Stimulated activated CD4-positive, alpha-beta T cell treated with anti-CD3 and anti-CD28 coated beads, TNF-alpha, amount 100 ng/mL, for 4 hours (primary cell): ENCODE measurements at places on chromosomes 6 and 20.

- no peak for DNase-seq
These were observed 35.5 kb upstream of the NXT1 start for GRCh38 chr20:23315099-23315498.

GRCh38 chr6:110337486-110337885, 20.7 kb downstream of the METTL24 start:
- no peak for DNase-seq

- DNase-seq, result no peak
These were observed 1.7 kb downstream of the ADRM1 start for GRCh38 chr20:62304331-62305148.

DNA sequence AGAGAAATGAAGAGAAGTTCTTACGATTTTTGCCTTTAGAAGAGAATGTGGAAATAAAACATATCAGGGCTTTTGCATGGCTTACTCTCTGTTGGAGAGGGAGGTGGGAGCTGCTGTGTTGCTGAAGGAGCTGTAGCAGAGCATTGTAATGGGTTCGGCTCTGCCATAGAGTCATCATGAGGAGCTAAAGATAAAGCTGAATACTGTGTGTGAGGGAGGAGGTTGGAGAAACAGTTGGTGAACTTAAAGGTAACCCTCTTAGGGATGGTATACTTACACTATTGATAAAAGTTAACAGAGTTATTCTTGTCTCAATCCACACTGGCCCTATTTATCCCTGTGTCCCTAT, 34.8 kb downstream of the CTNNBL1 start:
- no peak for DNase-seq

DNA sequence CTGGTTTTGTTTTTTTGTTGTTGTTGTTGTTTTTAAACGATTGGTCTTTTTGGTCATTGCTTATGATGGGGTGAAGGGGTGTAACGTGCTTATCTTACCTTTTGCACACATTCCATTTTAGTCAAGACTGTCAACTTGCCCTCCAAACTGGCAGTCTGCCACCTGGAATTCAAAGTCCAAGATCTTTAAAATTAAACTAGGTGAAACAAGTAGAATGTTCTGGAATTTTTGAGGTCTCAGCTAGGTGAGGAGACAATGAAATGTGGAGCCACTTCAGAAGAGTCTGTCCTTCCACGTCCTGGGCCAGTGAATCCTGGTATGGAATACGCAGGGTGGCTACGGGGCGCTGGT, 344.6 kb downstream of the ZFAND3 start:
- no peak for DNase-seq

DNA sequence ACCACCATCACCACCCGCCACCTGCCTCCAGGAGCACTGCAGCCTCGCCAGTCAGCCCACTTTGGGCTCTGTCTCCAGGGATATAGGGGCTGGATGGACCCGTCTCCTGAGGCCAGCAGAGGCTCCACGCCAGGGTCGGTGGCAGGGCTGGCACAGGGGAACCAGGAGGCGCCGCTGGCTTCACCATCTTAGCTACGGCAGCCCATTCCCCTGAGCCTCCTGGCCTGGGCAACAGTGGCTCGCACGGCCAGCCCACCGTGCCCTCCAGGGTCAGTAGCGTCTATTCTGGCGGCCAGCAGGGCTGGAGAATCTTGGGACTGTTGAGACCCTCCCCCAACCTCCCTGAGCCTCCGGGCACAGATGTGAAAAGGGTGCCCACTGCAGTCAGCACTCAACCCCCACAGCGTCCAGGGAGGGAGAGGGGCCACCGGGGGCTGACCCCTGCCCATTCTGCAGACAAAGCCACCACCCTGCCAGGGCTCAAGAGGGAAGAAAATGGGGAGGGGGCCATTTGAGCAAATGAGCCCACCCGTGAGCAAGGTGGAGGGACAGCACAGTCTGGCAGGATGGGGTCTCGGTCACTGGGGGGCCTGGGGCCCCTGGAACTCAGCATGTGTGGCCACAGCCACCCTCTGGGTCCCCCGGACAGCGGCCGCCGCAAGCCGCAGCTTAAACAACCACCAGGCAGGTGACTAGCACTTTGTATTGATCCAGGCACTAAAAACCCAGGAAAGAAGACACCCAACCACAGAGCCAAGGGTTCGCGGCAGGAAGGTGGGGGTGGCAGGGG, 28.7 kb downstream of the KCNQ2 start:
- DNase-seq, result no peak

GRCh38 chr20:53187392-53188068, 215.4 kb downstream of the TSHZ2 start:
- no peak for DNase-seq

DNA sequence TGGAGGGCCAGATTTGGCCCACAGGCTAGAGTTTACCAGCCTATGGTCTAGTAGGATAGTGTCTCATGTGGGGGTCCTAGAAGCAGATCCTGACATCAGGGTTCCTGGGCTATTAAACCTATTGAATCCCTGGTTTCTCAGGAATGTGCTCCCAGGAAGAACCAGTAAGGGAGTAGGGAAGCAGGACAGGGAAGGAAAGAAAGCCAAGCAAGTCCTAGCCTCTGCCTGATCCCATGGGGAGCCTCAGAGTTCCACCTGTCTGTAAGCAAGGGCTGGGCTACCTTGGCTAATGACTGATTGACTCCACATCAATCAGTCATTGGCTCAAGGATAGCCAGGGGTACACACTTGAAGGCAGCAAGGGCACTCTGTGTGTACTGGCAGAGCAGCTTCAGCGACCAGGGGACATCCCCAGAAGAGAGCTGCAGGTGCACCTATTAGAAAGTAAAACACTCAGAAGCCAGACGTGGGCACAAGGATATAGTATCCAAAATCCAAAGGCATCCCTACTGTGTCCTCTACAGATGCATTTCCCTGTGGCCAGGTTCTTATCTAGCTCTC, 309.5 kb downstream of the TSHZ2 start:
- DNase-seq, result no peak

- DNase-seq, result no peak
These were observed 25.4 kb downstream of the ANKEF1 start for GRCh38 chr20:10060226-10060625.

DNA sequence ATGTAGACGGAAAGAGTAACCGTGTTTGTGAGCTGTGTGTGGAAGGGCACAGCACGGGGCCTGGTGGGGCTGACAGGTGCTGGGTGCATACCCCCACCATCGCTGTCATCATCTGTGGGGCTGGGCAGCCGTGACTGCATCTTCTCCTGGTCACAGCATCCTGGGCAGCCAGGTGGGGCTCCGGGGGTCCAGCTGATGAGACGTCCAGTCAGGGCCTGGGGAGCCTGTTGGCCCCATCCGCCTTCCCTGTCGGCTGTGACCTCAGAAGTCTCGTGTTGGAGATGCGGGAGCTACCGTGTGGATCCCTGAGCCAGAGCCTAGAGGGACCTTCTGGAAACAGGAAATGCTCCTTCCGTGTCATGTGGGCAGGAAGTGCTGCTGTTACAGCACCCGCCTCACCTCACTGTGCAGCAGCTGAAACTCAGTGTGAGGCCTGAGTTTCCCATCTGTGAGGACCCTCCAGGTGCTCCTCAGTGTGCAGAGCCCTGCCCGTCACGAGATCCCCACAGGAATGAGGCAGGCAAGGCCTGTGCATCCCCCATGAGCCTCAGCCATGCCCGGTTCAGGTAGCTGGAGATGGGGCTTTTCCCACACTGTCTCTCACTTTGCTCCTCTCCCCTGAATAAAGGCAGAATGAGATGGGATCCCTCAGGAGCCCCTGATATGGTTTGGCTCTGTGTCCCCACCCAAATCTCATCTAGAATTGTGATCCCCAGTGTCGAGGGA, 108.7 kb downstream of the ERMARD start:
- no peak for DNase-seq

DNA sequence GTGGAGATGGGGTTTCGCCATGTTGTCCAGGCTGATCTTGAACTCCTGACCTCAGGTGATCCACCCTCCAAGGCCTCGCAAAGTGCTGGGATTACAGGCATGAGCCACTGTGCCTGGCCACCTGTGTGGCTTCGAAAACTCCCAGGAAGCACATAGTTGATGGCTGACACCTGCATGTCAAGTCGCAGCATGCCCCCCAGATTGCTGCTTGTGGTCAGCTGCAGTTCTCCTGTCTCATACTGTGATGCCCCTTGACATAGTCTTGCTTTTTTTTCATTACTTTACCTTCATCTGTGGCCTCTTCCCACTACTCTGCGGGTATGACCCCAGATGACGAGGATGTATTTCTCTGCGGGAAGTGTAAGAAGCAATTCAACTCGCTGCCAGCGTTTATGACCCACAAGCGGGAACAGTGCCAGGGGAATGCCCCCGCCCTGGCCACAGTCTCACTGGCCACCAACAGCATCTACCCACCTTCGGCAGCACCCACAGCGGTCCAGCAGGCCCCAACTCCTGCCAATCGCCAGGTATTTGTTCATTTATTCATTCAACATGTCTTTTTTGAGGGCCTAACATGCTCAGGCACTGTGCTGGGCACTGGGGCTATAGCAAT, 13.1 kb downstream of the ZNF341 start:
- no peak for DNase-seq

DNA sequence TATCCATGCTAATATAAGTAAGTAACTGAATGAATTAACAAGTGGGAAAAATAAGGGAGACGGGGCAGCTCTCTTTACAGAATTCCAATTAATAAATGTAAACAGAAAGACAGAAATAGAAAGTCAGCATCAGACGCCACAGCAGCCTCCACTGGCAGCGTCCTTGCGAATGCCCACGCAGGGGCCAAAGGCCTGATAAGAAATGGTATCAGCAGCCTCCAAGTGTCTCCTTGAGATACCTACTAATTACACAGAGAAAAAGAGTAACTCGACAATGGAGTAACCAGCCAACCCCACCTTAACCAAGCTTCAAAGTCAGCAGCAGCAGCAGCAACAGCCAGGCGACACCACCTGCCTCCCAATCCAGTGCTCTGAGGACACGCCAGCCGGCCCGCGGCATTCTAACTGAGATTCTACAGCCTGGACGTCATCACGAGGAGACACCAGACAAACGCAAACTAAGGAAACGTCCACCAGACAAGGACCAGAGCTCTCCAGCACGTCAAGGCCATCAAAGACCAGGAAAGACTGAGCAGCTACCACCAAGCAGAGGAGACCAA, 78.8 kb downstream of the TAF4 start:
- no peak for DNase-seq

DNA sequence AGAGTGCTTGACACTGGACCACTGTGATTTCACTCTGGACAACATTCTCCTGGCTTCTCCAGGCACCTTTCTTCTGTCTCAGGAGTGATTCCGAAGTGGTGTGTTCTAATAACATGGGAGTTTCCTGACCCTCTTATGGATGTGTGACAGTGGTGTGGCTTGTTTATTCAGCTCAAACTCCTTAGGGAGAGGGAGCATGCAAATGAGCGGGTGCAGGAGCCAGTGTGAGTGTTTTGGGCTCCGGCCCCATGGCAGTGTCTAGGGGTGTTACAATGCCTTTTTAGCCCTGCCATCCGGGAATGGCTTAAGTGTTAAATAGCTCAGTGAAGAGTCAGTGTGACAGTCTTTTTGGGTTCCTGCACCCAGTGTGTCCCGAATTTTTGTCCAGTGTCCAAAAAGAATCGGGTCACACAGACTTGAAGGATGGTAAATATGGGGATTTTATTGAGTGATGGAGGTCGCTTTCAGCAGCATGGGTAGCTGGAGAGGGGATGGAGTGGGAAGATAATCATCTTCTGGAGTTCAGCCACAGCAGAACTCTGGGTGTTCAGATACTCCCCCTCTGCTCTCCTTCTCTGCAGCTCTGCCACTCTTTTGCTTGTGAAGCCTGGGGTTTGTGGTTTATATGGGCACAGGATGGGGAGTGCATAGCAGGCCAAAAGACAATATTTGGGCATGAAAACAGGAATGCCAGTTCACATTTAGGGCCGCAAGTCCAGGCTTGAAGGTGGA, 928.9 kb upstream of the CITED2 start:
- DNase-seq, result no peak

GRCh38 chr6:28695715-28696114, 170.0 kb downstream of the GPX5 start:
- no peak for DNase-seq

GRCh38 chr20:19491241-19491640, 266.8 kb upstream of the RIN2 start:
- DNase-seq, result no peak

DNA sequence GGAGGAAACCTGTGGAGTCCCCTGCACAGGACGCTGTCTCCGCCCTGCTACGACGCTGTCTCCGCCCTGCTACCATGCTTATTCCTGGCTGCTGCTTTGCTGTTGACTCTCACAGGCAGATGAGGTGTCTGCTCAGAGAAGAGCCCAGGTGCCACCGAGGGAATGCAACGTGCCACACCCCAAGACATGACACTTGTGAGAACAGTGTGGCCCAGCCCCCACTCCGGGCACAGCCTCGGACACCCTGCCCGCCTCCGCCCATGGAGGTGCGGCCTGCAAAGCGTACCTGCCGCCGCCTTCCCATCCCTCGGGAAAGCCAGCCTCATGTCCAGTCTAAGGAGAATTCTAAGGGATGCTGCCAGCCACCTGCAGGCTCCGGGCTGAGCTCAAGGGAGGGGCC, 15.6 kb upstream of the MRGBP start:
- DNase-seq, result no peak

- DNase-seq, result no peak
These were observed 1.4 kb upstream of the HIVEP1 start for GRCh38 chr6:12010635-12011275.

DNA sequence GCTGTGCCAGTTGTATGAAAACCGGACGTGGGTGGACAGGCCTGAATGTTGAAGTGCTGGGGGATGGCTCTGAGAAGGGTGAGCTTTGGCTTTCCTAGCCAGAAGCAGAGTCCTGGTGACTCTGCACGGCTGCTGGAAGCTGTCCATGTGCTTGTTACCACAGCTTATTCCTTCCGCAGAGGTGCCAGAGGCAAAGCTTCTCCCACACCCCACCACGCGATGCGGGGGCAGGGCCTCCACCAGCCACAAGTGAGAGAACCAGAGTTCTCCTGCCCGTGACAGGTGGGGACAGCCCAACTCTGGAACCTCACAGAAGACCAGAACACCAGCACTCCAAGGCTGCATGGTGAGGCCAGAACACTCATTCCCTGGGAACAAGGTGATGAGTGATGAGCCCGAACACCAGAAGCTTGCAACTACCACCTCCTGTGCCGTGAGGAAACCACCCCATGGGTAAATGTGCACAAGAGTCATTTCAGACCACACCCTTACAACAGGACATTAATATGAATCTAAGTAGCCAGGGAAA, 36.7 kb downstream of the JAG1 start:
- no peak for DNase-seq

DNA sequence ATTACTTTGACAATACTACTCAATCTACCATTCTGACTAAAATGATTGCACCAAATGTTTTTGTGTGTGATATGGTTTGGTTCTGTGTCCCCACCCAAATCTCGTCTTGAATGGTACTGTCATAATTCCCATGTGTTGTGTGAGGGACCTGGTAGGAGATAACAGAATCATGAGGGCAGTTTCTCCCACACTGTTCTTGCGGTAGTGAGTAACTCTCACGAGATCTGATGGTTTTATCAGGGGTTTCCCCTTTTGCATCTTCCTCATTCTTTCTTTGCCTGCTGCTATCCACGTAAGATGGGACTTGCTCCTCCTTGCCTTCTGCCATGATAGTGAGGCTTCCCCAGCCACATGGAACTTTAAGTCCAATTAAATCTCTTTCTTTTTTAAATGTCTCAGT, 20.8 kb downstream of the SYCP2 start:
- DNase-seq, result no peak
